ENCODE measurements at places on chromosomes 6 and 20.
A peak's percentile ranks its signal among the peaks of the same experiment; 100 is the strongest.

DNA sequence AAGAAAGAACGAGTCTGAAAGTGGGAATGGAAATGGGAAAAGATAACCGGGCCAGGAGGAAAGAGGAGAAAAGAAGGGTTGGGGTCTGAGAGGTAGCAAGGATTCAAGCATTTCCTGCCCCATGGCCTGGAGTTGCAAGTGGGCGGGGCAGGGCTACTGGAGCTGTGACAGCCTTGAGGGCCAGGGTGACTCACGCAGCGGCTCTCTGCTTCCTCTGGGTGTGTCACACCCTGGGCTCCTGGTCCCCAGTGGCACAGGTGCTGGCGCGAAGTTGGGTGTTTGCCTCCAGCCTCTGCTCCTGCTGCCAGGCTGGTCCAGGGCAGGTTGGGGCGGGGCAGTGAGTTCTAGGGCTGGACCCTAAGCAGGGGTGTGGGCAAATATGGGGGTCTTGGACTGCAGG lies 3.3 kb upstream of the ULBP3 start:
- peak; percentile 76 for DNase-seq

DNA sequence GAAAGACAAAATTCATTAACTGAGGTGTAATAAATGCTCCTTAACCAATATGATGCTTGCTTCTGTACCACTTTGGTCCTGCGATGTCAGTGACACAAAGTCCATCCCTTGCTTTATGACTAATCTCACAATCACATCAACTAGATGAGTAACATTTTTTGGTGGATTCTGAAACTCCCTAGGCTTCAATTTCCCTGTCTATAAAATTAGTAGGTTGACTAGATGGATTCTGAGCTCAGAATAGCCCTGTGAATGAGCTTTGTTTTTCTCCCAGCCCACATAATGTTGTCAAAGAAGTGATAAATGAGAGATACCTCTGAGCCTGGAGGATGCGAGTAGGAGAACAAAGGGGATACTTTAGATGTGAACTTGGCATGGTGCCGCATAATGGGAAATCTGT lies 9.1 kb downstream of the TXLNB start:
- no peak for DNase-seq

DNA sequence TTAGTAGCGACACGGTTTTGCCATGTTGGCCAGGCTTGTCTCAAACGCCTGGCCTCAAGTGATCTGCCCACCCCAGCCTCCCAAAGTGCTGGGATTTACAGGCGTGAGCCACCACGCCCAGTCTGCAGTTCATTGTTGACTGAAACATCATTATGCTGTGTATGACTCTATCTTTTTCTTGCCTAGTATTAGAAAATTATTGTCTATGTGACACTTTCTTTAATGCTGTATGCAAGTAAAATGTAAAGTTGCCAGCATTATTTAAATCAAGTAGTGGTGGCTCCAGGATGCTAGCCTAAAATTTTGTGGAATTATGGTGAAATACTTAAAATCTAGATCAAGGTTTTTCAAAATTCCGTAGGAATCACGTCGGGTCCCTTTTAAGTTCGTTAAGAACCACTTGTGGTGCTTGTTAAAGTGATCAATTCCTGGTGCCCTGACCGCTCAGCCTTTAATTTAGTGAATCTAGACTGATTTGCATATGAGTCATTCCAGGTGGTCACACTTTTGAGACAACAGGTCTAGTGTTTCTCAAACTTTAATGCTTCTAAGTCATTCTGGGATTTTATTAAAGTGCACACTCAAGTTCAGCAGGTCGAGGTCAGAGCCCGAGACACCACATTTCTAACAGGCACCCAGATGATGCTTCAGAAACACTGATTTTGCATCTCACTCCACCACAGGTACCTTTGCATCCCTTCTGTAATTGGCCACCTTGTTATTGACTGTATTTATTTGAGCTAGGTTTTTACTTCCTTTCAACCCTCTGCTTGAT lies 132.6 kb upstream of the MTHFD1L start:
- DNase-seq: no peak

DNA sequence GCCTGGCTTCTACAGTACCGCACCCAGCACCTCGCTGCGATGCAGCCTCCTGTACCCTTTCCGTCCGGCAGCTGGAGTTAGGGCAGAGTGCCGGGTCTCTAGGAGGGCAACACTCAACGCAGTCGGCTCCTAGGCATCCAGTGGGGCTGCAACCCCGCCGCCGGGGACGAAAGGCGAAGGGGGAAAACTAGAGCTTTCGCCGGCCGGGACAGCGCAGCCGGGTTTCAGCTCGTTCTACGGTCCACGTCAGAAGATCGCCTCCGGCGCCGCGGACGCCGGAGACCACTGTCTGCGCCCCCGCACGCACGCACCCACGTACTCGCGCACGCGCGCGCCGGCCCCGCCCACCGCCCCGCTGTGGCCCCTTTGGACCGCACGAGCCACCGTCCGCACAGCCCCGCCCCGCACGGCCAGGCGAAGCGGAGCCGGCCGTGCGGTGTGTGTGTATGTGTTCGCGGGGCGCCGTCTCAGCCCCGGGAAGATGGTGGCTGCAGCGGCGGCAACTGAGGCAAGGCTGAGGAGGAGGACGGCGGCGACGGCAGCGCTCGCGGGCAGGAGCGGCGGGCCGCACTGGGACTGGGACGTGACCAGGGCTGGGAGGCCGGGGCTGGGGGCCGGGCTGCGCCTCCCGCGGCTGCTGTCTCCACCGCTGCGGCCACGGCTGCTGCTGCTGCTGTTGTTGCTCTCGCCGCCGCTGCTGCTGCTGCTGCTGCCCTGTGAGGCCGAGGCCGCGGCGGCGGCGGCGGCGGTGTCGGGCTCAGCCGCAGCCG lies at the start of gene ATRN:
TSS of gene ATRN (plus strand) at position 392 of the 770 bp plus-strand sequence. CDS start at position 482, 90 bp downstream.
- DNase-seq: peak; percentile 97

DNA sequence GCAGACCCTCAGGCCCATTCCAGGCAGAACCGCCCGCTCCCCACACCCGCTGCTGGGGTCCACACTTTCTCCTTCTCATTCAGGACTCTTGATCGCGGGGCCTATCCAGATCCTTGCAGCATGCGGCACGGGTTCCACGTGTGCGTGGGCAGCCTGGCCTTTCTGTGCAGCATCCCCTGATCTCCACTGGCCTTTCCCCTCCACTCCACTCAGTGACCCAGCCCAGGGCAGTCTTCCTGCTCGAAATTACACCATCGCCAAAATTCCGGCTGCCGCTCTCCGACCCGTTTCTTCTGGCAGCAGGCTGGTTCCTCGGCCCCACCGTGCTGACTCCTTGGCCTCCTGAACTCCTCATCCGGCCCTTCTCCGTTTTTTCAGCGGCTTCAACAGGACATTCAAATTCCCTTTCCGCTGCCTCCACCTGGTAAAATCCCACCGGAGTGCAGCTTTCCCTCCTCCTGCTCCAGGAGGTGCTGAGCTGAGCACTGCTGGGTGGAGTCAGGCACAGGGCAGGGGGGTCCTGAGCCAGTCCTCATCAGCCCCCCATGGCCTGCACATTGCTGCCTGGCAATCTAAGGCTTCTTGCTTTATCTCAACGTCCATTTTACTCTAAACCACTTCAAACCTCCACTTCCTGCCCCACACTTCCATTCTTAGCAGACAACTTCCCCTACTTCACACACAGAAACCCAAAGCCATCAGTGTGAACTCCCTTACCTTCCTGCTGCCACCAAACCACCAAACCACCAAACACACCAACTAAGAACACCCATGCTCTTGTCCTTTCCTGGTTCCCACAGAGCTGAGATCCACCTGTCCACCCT lies 9.0 kb downstream of the SFT2D1 start:
- peak; percentile 85 for DNase-seq

DNA sequence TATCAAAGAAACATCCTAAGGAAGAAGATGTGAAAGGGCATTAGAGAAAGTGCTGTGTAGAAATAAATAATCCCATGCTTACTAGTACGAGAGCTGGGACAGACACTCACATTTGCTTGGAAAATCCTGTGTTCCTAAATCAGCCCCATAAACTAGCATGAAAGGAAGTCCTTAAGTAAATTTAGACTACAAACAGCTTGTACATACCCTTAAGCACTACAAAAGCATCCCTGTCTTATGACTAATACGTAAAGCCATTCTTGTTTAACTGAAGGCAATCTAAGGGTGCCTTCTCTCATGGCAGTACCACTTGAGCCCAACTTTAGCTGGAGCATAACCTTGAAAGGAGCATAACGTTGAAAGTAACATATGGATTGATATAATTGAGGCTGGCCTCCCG lies 15.4 kb upstream of the FOXQ1 start:
- DNase-seq: no peak

- no peak for DNase-seq
Observed at GRCh38 chr6:149503276-149503675, 18.5 kb upstream of the ZC3H12D start.

DNA sequence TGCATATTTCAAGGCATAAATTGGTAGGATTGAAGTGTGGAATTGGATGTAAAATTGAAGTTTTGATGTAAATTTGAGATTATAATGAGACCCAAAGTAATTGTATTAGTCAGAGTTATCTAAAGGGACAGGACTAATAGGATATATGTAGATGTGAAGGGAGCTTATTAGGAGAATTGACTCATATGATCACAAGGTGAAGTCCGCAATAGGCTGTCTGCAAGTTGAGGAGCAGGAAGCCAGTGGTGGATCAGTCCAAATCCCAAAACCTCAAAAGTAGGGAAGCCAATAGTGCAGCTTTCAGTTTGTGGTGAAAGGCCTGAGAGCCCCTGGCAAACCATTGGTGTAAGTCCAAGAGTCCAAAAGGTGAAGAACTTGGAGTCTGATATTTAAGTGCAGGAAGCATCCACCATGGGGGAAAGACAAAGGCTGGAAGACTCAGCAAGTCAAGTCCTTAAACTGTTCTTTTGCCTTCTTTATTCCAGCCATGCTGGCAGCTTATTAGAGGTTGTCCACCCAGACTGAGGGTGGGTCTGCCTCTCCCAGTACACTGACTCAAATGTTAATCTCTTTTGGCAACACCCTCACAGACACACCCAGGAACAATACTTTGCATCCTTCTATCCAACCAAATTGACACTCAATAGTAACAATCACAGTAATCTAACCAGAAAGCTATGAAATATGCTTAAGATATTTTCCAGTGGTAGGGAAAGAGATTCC lies 442.6 kb upstream of the PTCHD4 start:
- no peak for DNase-seq

GRCh38 chr6:5492356-5492755 lies 231.0 kb downstream of the FARS2 start:
- no peak for DNase-seq

- DNase-seq: no peak
Observed at GRCh38 chr20:18273738-18274137, 14.6 kb upstream of the ZNF133 start.

DNA sequence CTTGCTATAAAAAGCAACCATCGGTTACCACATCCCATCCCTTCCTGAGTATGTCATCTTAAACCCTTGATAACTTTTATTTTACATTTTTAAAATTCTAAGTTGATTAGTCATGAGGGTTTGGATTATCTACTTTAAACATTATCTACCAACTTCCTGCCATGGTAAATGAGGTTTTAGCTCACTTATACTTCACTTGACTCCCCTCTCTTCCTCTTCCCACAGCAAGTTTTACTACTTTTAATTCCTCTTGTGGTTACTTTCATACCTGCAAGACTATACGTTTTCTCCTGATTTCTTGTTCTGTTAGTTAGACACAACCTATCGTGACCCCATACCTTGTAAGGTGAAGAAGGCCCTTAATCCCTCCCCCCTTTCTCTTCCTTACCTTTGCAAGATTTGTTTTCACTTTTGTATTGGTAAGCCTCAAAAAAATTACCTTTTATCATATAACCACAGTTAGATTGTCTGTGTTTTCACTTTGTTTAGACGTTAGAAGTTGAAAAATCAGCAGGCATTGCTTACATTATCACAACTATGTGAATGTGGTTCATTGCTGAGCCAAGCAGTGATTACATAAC lies 60.1 kb upstream of the OGFRL1 start:
- no peak for DNase-seq

DNA sequence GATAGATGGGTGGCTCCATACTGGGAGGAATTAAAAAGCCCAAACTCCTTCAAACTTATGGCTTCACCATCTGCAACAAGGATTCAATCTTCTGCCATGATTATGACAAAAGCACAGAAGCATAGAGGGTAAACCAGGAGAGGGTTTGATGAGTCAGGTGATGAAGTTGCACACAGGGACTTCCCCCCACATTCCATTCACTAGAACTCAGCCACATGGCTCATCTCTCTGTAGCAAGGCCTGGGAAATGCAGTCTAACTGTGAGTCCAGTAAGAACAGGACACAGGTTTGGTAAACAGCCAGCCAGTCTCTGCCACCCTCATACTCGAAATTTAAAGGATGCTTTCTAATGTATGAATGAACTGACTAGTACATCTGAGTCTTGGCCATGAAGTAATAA lies 142.9 kb downstream of the HIVEP2 start:
- DNase-seq: no peak

GRCh38 chr6:25089442-25089841 lies 153.7 kb upstream of the RIPOR2 start:
- no peak for DNase-seq

DNA sequence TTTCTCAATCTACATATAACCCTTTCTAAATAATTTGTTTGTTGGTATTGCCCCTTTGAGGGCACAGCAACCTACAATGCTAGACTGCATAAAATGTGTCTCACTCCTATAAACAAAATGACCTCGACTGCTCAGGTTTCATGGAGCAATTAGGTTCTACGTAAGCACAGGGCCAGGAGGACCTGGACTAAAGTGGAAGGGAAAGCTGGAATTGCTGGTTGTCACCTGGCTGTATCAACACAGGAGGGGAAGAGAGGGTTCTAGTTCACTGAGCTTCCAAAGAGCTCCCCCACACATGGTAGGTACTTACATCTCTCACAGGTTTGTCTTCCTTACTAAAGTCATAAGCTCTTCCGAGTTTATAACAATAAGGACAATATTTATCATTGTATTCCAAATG lies 51.0 kb downstream of the NCOA6 start:
- DNase-seq: no peak

GRCh38 chr20:17895641-17896171 lies 72.9 kb downstream of the SNX5 start:
- DNase-seq: peak; percentile 84

GRCh38 chr6:6362056-6362840 lies 41.8 kb upstream of the F13A1 start:
- no peak for DNase-seq

- peak; percentile 90 for DNase-seq
Observed at GRCh38 chr6:29723666-29724588, 693 bp downstream of the HLA-F start.

DNA sequence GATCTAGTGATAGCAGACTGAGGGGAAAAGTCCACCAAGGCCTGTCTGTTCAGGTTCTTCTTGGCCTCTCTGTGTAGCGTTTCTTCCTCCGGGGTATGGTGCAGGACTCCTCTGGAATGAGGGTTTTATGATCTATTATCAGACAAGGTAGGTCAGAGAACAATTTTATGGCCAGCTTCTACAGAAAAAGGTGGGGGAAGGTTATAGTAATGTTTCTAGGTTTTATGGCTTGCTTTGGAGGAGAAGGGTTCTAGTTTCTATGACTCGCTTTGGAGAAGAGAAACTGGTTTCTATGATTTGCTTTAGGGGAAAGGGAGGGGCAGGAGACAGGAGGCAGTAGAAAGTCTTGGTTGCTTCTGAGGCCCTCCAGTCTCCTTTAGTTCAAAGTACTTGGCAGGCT lies 144.8 kb upstream of the LAMA2 start:
- no peak for DNase-seq

- no peak for DNase-seq
Observed at GRCh38 chr6:128259730-128260685, 260.4 kb downstream of the PTPRK start.

- DNase-seq: no peak
Observed at GRCh38 chr6:5266423-5266822, 5.1 kb downstream of the FARS2 start.

Measured in activated CD4-positive, alpha-beta T cell treated with anti-CD3 and anti-CD28 coated beads, Interleukin-2, amount 10 ng/mL, durations not matched to agents 24 days and 14 days (primary cell).